ENCODE measurements at places on chromosomes 16 and 17.

GRCh38 chr17:17834974-17835373, 1.8 kb downstream of the SREBF1 start:
- DNase-seq: no peak

DNA sequence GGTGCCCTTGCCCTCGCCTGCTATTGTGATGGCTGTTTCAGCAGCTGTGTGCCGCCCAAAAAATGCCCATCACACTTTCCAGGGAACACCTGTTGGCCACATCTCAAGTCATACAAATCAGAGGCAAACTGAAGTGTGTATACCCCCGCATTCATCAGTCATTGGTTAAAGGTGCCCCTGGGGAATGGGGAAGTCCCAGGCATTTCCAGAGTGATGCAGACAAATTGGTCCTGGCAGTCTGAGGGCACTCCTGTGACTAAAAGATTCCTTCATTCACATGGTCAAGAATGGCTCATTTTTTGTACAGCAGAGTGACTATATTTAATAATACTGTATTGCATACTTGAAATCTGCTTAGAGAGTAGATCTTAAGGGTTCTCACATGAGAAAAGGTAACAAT, 102.9 kb upstream of the TMEM97 start:
- DNase-seq: no peak

DNA sequence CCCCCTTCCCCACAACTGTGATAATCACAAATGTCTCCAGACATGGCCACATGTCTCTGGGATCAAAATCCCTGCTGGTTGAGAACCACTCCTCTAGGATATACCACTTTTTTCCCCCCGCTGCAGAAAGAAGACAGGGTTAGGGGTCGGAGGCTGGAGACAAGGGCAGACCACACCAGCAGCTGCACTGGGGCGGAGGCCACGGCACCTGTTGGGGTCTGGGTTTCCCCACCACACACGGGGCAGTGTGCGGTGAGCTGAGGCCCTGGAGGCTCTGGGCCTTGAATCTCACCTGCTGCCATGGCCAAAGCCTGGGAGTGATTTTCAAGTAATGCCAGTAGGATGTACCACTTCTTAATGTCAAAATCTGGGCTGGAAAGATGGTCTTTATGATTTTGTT, 320.5 kb downstream of the SNX29 start:
- DNase-seq: no peak

- DNase-seq: no peak
Measured at GRCh38 chr16:31698901-31699300, 171.2 kb downstream of the AHSP start.

- no peak for DNase-seq
Measured at GRCh38 chr16:4015275-4016004, 100.8 kb downstream of the ADCY9 start.

GRCh38 chr17:73064084-73064938, 28.2 kb downstream of the SLC39A11 start:
- no peak for DNase-seq
